ENCODE measurements at places on chromosomes 16 and 17.

DNA sequence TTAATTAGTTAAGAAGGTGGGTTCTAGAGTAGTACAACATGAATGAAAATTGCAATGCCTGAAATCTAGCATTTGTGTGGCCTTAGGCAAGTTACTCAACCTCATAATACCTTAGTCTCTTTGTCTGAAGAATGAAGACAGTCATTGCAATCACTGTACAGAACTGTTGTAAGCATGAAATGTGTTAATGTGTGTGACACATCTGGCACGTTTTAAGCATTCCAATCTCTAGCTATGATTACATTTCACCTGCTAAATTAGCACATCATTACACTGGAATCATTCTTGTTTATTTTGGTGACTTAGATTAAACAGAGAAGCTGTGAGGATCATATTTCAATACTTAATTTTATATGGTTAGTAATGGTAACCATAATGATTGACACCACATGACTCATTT is 629.7 kb upstream of the KIF2B start:
- no peak for DNase-seq

DNA sequence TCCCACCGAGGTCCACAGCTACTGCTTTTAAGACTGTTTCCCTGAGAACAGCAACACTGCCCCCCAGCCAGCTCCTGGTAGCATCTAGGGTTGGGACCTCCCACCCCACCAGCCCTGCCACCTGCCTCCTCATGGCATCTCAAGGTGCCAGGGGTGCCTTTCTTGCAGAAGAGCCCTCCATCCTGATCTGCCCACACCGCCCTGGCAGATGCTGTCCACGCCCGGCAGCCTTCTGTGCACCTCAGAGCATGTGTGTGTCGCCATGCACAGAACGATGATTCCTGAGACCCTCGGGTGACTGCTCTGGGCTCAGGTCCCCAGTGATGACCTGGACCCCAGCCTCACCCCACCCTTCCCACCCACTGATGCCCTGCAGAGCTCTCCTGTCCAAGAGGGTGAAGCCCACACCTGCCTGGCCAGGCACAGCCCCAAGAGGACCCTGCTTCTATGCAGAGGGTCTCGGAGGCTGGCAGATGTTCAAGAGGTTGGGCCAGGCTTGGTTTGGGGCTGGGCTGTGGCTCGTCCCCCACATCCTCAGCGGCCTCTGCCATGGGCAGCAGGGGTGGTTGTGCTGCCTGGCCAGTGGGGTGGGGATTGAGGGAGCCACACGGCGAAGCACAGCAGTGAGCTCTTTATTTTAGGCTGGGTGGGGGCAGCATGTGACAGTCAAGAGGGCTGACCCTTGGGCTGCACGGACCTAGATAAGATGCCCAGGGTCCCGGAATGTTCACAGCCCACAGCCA is 5.2 kb upstream of the SPATA2L start:
- DNase-seq, result no peak

DNA sequence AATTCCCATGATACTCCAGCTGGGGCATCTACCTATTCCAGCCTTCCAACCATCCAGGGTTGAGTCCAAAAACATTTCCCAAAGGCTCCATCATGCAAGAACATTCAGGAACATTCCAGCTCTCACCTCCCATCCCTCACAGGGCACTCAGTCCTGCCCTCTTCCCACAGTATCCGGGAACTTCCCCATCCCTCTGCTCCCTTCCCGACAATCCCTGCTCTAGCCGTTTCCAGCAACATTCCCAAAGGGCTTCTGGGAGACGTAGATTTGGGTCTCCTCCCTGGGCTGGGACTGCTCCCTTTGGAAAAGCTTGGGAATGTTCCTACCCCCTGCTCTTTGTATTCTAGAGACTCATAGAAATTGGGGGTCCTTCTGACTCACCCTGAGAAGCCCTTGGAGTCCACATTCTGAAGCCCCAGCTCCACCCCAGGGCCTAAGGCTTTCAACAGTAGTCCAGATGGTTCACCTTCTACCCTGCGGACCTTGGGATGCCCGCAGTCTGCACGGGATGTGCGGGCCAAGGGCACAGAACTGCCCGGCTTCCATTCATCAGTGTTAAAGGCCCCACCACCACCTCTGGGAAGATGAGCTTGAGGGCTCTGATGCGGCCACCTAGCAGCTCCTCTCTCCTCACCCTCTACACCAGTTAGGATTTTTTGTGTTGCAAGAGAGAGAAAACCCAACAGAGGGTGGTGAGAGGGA is 25.4 kb downstream of the NGFR start:
- DNase-seq, result no peak

- DNase-seq, result peak; percentile 16
These were observed 42.4 kb upstream of the NF1 start for GRCh38 chr17:31052187-31052889.

DNA sequence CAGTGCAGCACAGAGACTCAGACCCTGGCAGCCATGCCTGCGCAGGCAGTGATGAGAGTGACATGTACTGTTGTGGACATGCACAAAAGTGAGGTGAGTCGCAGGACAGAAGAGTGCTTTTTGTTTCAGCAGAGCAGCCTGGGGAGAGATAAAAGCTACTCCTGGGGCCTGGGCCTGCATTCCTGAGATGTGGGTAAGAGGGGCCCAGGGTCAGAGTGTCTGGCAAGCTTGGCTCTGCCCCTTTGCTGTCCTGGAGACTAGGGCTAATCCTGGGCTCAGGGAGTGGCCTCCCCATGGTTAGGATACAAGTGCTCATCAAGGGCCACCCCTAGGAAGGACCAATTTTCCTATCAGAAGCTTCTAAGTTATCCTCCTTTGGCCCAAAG is 4.8 kb upstream of the ERBB2 start:
- no peak for DNase-seq

DNA sequence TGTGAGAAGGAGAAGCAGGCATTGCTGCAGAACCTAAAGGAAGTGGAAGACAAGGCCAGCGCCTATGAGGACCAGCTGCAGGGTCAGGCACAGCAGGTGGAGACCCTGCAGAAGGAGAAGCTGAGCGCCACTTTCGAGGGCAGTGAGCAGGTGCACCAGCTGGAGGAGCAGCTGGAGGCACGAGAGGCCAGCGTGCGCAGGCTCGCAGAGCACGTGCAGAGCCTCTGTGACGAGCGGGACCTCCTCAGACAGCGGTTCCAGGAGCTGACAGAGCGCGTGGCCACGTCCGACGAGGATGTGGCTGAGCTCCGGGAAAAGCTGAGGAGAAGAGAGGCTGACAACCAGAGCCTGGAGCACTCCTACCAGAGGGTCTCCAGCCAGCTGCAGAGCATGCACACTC is 41.5 kb downstream of the PLD6 start:
- no peak for DNase-seq

DNA sequence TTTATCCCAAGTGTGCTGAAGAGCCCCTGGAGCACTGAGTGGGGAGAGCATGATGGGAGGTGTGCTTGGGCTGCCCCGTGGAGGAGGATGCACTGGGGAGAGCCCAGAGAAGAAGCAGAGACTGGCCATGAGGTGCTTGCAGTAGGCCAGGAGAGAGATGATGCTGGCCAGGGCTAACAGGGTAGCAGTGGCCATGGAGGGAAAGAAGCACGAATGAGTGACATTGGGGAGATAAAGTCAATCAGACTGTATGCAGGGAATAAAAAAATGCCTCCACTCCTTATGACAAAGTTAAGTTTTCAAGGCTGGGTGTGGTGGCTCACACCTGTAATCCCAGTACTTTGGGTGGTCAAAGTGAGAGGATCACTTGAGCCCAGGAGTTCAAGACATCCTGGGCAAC is 5.4 kb upstream of the TMEM220 start:
- no peak for DNase-seq

GRCh38 chr16:72226136-72226535 is 54.2 kb upstream of the PMFBP1 start:
- DNase-seq, result no peak

DNA sequence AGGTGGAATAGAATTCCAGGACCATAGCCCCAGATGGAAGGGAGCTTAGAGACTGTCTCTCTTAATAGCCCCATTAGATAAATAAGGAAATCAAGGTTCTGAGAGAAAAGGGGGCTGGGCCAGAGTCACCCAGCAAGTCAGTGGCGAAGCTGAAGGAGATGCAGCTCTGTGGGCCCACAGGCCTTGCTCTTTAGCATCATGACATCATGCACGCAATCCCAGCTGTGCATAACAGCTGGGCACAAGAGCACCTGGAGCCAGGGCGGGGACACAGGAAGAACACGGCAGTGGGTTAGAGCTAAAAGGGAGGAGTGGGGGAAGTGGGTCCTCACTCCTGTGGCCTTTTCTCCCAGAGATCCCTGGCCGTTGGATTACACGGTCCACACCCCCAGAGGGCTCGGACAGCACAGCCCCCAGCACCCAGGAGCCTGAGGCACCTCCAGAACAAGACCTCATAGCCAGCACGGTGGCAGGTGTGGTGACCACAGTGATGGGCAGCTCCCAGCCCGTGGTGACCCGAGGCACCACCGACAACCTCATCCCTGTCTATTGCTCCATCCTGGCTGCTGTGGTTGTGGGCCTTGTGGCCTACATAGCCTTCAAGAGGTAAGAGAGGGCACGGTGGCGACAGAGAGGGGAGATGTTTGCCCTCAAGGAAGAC is 15.1 kb downstream of the NGFR start:
- DNase-seq, result no peak

DNA sequence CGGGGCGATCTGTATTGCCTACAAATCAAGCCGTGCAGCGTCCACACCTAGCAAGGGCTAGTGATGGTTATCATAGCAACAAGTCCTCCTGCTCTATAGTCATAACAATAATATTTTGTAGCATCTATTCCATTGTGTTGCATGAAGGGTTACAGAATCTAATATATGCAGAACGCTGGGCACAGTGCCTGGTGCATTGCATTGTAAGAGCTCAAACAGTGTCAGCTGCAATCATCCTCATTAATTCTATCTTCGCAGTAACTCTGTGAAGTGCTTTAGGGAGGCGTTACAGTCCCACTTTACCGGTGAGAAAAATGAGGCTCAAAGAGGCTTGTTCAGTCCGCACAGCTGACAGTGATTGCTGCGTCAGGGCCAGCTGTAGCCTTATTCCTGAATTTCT is 149.4 kb downstream of the RBFOX1 start:
- no peak for DNase-seq

GRCh38 chr17:279776-280175 is 72.8 kb downstream of the RPH3AL start:
- DNase-seq, result no peak

DNA sequence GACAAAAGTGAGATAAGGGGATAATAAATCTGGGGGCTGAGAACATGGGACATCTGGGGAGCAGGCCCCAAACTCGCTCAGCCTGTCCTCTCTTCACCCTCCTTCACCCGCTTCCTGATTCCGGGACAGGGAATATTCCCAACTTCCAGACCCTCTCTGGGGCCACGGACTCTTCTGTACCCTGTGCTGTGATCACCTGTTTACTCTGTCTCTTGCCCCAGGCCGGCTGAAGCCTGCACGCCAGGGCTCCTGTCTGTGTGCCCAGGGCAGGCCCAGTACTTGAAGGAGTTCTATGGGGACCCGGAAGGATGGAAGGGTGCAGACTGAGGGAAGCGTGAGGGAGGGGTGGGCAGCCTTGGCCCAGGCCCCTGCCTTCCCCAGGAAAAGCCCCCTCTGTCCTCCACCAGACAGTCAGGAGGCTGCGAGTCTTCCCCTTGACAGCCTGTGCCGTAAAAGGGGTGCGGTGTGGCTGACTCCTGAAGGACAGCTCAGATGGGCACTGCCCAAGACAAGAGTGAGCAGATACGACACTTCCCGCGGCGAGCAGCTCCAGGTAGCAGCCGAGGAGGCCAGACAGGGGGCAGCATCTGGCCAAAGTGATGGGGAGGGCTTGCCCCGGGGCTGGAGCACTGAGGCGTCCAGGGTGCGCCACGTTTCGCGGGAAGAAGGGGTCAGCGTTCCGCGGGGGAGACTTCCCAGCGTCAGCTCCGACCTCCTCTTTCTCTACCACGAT is 1.0 kb upstream of the CCNF start:
- DNase-seq, result peak; percentile 8

GRCh38 chr17:40470932-40471828 is 27.9 kb downstream of the IGFBP4 start:
- DNase-seq, result no peak

DNA sequence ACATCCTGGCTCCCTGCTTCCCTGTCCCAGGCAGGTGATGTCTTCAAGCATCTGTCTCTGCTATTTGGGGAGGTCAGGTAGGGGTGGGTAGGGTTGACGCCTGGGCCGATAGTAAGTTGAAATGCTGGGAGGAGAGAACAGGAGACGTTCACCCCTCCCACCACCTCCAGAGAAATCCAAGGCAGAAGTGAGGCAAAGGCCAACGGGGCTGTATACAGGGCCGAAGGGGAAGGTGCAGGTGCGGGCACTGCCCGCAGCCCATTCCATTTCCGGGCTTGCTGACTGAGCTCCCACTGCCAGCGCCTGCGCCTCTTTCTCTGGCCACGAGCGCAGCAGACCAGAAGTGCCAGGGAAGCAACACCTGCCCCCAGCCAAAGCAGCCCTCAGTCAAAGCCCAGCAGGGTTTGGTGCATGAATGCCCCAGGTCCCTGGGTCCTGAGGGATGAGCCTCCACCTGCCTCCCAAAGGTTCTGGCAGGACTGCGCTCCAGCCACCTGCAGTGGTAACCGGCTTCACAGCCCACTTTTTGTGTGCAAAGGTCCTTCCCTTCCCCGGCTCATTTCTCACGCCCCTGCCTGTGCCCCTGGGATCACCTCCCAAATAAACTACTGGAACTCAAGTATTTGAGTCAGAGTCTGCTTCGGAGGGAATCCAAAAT is 127.6 kb upstream of the TNRC6C start:
- DNase-seq, result no peak

GRCh38 chr17:60901242-60901641 is 223.6 kb downstream of the BCAS3 start:
- no peak for DNase-seq

DNA sequence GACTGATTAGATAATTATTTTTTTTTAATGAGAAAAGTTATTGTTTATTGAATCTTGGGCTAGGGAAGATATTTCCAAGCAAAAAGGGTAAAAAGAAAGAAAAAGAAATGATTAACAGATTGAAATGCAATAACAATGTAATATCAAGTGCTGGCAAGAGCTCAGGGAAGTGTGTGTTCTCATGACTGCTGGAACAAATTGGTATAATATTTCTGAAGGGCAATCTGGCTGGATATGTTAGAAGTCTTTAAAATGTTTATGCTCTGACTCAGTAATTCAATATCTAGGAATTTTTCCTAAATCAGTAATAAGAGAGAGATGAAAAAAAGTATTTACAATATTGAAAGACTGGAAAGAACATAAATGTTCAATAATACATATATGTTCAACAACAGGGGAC is 7.6 kb upstream of the ZNF624 start:
- DNase-seq, result no peak

GRCh38 chr16:83418565-83418964 is 389.2 kb upstream of the HSBP1 start:
- DNase-seq, result no peak

DNA sequence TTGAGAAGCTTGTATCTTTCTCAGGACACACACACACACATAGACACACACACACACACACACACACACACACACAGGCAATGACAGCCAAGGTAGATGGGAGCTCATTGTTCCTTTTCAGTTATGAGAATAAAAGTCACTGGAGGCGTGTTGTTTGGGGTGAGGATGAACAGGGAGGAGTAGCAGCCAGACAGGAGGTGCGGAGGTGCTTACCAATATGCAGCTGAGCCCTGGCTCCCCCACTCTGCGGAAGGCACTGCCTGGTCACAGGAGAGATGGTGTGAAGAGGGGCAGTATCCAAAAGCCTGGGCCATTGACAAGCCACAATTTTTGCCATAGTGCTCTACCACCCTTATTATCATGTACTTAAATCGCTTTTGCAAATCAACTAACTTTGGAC is 77.4 kb downstream of the CBLN1 start:
- DNase-seq, result no peak

GRCh38 chr17:76383546-76384221 is 725 bp upstream of the SPHK1 start:
- peak; percentile 54 for DNase-seq

- no peak for DNase-seq
These were observed 60.6 kb downstream of the BEAN1 start for GRCh38 chr16:66487580-66488275.

Measured in CD4-positive, alpha-beta T cell treated with Interferon alpha-2 for 1 hour (primary cell).